ENCODE measurements at places on chromosomes 5 and 9. TPM values are rescaled to one million over a fixed set of nuclear protein-coding genes. Genes with fewer than 3 reads are reported as not detected.

IFNK gene
- total RNA-seq: not detected

NINJ1 gene
- 150 TPM for total RNA-seq

NIM1K gene
- 0.05 TPM for total RNA-seq

PCAT7 gene
- total RNA-seq: not detected
